ENCODE measurements at places on chromosomes 13 and 19.

- DNase-seq: no peak
Observed at GRCh38 chr13:106178816-106179215, 356.6 kb downstream of the EFNB2 start.

DNA sequence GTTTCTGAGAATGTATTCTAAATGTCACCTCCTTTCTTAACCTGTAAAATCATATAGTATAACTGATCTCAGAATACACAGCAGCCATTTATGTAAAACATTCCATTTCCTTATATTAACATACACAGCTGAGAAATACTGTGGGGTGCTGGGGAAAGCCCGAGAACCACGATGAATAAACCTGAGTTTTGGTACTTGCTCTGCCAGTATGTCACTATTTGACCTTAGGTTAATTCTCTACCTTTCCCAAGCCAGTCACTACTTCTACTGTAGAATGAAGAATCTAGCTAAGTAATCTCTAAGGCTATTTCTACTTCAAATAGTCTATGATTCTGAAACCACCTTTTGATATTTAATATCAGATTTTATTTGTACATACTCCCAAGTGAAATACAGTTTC is 173.7 kb downstream of the TBC1D4 start:
- no peak for DNase-seq

DNA sequence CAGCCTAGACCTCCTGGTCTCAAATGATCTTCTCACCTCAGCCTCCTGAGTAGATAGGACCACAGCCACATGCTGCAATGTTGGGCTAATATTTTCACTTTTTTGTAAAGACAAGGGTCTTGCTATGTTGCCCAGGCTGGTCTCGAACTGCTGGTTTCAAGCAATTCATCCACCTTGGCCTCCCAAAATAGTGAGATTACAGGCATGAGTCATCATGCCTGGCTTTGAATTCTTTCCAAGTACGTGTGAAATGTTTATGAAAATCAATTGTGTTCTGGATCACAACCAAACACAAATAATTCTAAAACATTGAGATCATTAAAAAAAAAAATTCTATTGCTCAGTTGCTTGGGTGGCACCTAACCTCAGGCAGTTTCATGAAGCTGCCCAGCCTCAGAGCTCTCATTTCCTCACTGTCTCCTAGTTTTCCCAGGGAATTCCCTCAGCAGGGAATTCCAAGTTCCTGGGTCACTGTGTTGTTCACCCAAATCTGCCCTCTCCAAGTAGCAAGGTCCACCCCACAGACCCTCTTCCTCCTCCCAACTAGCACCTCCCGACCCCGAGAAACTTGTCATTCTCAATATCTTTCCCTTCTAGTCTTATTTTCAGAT is 44.8 kb downstream of the ING1 start:
- DNase-seq: no peak

DNA sequence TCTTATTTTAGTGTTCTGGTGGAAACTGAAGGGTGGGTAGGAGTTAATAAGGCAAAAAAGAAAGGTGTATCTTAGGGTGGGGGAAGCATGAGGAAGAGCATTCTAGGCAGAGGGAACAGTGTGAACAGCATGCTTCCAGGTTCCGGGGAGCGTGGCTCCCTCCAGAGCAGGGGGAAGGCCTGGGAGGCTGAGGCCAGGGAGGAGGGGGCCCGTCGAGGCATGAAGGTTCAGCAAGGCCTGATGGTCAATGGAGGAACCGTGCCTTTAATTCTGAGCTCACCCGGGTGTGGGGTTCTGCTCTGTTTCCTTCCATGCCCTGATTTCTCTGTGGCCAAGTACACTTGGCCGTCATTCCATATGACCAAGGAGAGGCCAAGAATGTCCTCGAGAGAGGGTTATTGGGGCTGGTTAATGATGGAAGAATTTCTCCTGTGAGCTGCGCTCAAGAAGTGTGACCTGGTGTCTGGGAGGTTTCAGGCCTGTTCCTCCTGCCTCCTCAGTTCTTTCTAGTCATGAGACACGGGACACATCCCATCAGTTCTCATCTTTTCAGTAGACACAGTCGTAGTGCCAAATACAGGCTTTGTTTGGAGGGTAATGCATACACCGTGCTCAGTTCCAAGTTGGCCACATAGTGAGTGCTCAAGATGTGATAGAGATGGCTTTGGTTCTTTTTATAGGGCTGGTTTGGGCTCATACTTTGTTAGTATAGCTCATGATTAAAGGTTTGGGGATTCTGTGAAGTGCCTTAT is 73.6 kb downstream of the SIPA1L3 start:
- DNase-seq: no peak

DNA sequence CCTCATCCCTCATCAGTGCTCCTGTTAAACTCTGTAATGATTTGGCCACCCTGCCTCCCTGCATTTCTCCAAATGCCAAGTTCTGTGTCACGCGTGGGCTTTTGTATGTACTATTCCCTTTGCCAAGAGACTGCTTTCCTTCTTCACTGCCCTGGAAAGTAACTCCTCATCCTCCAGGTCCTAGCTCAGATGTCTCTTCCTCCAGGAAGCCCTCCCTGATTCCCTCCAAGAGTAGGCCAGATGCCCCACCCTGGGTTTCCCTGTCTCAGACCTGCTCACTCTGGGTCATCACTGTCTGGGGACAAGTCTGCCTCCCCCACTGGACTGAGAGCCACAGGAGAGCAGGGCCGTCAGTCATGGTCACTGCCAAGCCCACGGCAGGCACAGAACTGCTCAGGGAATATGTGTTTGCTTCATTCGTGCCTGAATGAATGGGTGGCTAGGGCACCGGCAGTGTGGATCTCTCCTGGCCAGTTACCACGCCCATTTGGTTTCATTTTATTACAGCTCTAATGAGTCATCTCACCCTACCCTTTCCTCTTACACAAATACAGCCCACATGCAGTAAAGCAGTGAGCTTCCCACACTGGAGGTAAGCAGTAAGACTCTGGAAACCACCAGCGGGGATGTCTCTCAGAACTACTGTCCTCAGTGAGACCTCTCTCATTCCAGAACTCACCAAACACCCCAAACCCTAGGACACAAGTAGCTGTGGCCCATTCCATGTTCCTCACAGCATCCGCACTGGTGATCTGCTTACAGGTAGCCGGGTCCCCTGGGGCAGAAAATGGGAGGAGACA is 12.1 kb upstream of the GPR4 start:
- no peak for DNase-seq

DNA sequence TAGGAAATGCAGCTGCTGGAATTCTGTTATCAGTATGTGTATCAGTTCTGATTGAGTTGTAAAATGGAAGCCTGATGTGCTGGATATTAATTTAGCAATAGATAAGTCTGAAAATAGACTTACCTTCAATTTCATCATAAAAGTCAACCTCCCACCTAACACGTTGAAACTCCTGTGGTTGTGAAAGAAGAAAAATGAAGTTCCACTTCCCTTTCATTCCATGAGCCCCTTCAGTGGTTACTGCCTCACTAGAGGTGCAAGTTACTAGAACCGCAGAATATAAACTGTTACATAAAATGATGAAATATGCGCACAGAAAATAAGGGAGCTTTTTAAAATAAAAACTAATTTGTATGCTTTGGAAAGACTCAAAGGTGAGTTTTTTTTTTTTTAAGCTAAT is 249.2 kb downstream of the SHISA2 start:
- DNase-seq: no peak

Measured in central memory CD4-positive, alpha-beta T cell (primary cell).